ENCODE measurements at places on chromosomes 6 and 20.
A peak's percentile ranks its signal among the peaks of the same experiment; 100 is the strongest.

DNA sequence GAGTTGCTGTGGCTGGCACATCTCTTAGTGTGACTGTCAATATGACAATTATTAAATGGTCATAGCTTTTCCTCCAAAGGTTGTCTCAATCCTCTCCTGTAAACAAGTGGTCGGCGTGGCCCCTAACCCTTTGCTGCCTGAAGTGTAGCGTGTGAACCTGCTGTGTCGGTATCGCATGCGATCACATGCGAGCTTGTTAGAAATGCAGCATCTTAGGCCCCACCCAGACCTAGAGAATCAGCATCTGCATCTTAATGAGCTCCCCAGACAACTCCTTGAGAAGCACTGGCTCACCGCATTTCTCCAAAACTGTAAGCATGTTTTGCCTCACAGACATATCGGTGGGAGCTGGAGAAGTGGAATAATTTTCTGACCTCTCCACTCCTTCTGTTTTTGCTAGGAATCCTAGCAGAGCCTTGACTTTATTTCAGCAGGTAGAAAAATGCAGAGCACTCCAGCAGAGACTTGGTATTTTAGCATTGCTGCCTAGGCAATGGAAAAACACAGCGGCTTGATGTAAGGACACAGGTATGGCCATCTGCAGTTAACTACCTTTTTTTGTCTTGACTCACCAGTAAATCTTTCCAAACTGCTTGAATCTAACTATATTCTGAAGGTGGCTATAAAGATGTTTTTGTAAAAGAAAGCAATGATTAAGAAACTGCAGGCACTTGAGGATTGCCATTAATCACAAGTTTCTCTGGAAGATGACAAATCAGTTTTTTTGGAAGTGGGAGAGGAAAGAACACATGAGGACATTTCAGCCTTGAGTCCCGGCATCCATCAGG, 67.6 kb downstream of the PSMG4 start:
- no peaks in the 10 kb centered on the region for H3K27me3 ChIP-seq
- no peak overlapping the region for H3K27ac ChIP-seq
- H3K36me3 ChIP-seq, result peaks cover 1% of the 10 kb centered on the region

- no peak overlapping the region for H3K4me3 ChIP-seq
- H3K27me3 ChIP-seq, result no peaks in the 10 kb centered on the region
- DNase-seq, result no peak
- no peak overlapping the region for H3K27ac ChIP-seq
Measured at GRCh38 chr6:81995548-81996289, 243.2 kb upstream of the TENT5A start.

- no peaks in the 10 kb centered on the region for H3K27me3 ChIP-seq
- no peak overlapping the region for H3K27ac ChIP-seq
- H3K4me1 ChIP-seq, result no peaks in the 10 kb centered on the region
- no peak overlapping the region for H3K4me3 ChIP-seq
Measured at GRCh38 chr6:111798281-111798725, 74.9 kb downstream of the FYN start.

- H3K27ac ChIP-seq, result no peak overlapping the region
- no peaks in the 10 kb centered on the region for H3K36me3 ChIP-seq
- no peak overlapping the region for H3K4me3 ChIP-seq
- no peaks in the 10 kb centered on the region for H3K27me3 ChIP-seq
Measured at GRCh38 chr20:47379433-47380150, 23.1 kb upstream of the ZMYND8 start.

GRCh38 chr6:10556992-10557391, 35.8 kb downstream of the GCNT2 start:
- DNase-seq, result no peak
- H3K4me1 ChIP-seq, result peaks cover 4% of the 10 kb centered on the region
- no peaks in the 10 kb centered on the region for H3K36me3 ChIP-seq
- H3K27me3 ChIP-seq, result no peaks in the 10 kb centered on the region

DNA sequence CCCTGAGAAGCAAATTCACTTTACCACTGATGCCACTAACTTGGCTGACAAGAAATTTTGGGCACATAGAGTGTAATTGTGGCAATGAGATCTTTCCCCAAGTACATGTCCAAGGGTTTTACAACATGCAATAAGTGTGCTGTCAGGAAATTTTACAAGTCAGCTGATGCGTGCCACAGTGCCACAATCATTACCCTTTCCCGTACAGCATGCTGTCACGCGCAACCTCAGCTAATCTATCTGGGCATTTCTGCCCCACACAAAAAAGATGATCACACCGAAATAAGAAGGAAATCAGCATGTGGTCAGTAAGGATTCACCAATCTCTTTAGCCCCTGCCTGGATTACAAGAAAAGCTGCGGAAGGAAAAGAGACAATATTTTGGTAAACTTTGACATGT, 163.6 kb upstream of the PREP start:
- H3K4me3 ChIP-seq, result no peak overlapping the region
- no peak for DNase-seq
- H3K27ac ChIP-seq, result no peak overlapping the region
- H3K4me1 ChIP-seq, result no peaks in the 10 kb centered on the region
- H3K36me3 ChIP-seq, result no peaks in the 10 kb centered on the region

- no peak for DNase-seq
- no peak overlapping the region for H3K4me3 ChIP-seq
- no peaks in the 10 kb centered on the region for H3K27me3 ChIP-seq
- no peaks in the 10 kb centered on the region for H3K4me1 ChIP-seq
- H3K27ac ChIP-seq, result no peak overlapping the region
- H3K36me3 ChIP-seq, result peaks cover 2% of the 10 kb centered on the region
Measured at GRCh38 chr20:3924304-3925112, 35.3 kb downstream of the PANK2 start.

DNA sequence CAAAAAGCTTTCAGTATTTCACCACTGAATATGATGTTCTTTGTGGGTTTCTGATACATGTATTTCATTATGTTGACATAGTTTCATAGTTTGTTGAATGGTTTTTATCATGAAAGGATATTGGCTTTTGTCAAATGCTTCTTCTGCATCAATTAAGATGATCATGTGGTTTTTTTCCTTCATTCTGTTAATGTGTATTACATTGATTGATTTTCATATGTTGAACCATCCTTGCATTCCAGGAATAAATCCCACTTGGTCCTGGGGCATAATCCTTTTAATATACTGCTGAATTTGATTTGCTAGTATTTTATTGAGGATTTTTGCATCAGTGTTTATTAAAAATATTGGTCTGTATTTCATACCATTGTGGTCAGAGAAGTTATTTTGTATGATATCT, 70.9 kb upstream of the BHLHE23 start:
- peaks cover 4% of the 10 kb centered on the region for H3K27me3 ChIP-seq
- no peaks in the 10 kb centered on the region for H3K4me1 ChIP-seq
- H3K27ac ChIP-seq, result no peak overlapping the region

GRCh38 chr6:144119376-144119775, 24.0 kb upstream of the SF3B5 start:
- H3K4me1 ChIP-seq, result no peaks in the 10 kb centered on the region
- DNase-seq, result no peak
- no peaks in the 10 kb centered on the region for H3K36me3 ChIP-seq
- H3K27me3 ChIP-seq, result no peaks in the 10 kb centered on the region

- no peak overlapping the region for H3K4me3 ChIP-seq
- H3K27ac ChIP-seq, result peak overlapping the region; percentile 22
- no peaks in the 10 kb centered on the region for H3K4me1 ChIP-seq
- no peak for DNase-seq
- peaks cover 9% of the 10 kb centered on the region for H3K36me3 ChIP-seq
Measured at GRCh38 chr20:35490736-35491181, 35.4 kb downstream of the CEP250 start.

GRCh38 chr6:36219081-36219480, 22.5 kb downstream of the BRPF3 start:
- no peaks in the 10 kb centered on the region for H3K27me3 ChIP-seq
- DNase-seq, result no peak
- H3K4me1 ChIP-seq, result no peaks in the 10 kb centered on the region
- H3K4me3 ChIP-seq, result no peak overlapping the region
- H3K27ac ChIP-seq, result no peak overlapping the region

- H3K27me3 ChIP-seq, result no peaks in the 10 kb centered on the region
- no peak for DNase-seq
- no peaks in the 10 kb centered on the region for H3K4me1 ChIP-seq
- no peak overlapping the region for H3K27ac ChIP-seq
Measured at GRCh38 chr6:72283571-72283970, 338.3 kb upstream of the KCNQ5 start.

- H3K4me1 ChIP-seq, result no peaks in the 10 kb centered on the region
- no peak overlapping the region for H3K4me3 ChIP-seq
- no peak overlapping the region for H3K27ac ChIP-seq
- no peaks in the 10 kb centered on the region for H3K27me3 ChIP-seq
- no peaks in the 10 kb centered on the region for H3K36me3 ChIP-seq
Measured at GRCh38 chr6:9532621-9533557, 882.0 kb downstream of the TFAP2A start.

DNA sequence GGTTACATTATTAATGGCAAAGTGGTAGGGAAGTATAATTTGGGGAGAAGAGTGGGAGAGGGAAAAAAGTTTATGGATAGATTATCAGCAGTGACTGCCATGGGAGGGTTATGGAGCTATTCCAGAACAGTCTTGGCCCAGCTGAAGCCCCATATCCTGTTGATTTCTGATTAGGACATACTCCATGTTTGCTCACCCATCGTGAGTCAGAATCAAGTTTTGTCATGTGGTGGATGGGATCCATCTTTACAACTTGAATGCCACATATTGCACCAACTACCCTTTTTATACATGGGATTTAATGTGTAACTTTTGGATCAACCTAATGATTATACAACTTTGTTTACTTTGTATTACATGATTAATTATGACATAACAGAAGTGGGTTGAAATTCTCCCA, 217.0 kb downstream of the HAO1 start:
- no peak for DNase-seq
- H3K4me1 ChIP-seq, result no peaks in the 10 kb centered on the region
- no peaks in the 10 kb centered on the region for H3K36me3 ChIP-seq

DNA sequence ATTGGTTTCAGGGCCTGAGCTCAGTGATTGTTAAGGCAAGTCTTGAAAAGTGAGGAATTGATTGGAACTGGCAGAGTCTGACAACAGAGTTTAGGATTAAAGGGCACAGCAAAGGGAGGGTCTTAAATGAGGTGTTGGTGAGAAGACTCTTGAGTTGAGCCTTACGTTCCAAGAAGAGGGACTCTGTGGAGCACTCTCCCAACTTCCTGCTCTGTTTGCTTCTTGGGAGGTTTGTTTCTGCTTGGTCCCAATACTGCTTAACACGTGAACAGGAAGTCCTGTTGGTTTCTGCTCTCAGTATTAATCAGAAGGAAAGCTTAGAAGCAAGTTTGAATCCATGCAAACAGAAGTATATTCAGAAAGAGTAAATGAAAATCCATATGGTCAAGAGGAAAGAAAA, 15.6 kb upstream of the SYNDIG1 start:
- H3K27ac ChIP-seq, result no peak overlapping the region
- no peak for DNase-seq
- H3K4me1 ChIP-seq, result no peaks in the 10 kb centered on the region
- no peak overlapping the region for H3K4me3 ChIP-seq
- no peaks in the 10 kb centered on the region for H3K36me3 ChIP-seq
- H3K27me3 ChIP-seq, result no peaks in the 10 kb centered on the region

- H3K27ac ChIP-seq, result no peak overlapping the region
- DNase-seq, result peak; percentile 35
- no peaks in the 10 kb centered on the region for H3K4me1 ChIP-seq
- H3K36me3 ChIP-seq, result no peaks in the 10 kb centered on the region
Measured at GRCh38 chr6:89599727-89600126, 38.8 kb downstream of the LYRM2 start.

- H3K36me3 ChIP-seq, result peaks cover 8% of the 10 kb centered on the region
- no peak overlapping the region for H3K27ac ChIP-seq
- H3K4me3 ChIP-seq, result peak overlapping the region; percentile 21
- DNase-seq, result no peak
- H3K4me1 ChIP-seq, result peaks cover 1% of the 10 kb centered on the region
- no peaks in the 10 kb centered on the region for H3K27me3 ChIP-seq
Measured at GRCh38 chr20:3248167-3248992, 9.4 kb upstream of the SLC4A11 start.

GRCh38 chr20:6590891-6591637, 176.4 kb upstream of the BMP2 start:
- no peak for DNase-seq
- peaks cover 6% of the 10 kb centered on the region for H3K4me1 ChIP-seq
- H3K36me3 ChIP-seq, result no peaks in the 10 kb centered on the region
- H3K4me3 ChIP-seq, result no peak overlapping the region
- H3K27ac ChIP-seq, result no peak overlapping the region

DNA sequence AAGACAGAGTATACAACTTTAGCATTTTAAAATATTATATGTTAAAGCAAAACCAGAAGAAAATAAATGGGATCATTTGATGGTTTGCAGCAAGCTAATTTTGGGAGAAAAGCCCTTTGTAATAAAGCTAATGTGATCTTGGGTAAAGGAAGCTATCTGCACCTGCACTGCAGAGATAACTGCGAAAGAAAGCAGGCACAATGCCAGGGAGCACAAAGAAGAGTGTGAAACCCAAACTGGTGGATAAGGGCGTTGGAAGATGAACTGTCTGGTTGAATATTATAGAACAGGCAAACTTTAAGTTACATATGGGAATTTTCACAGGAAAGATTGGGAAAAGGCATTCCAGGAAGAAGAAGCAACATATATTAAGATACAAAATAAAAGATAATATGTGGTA, 179.2 kb upstream of the KHDRBS2 start:
- no peaks in the 10 kb centered on the region for H3K27me3 ChIP-seq
- no peak overlapping the region for H3K27ac ChIP-seq
- no peak for DNase-seq
- H3K36me3 ChIP-seq, result no peaks in the 10 kb centered on the region
- no peaks in the 10 kb centered on the region for H3K4me1 ChIP-seq

- H3K4me3 ChIP-seq, result no peak overlapping the region
- no peaks in the 10 kb centered on the region for H3K4me1 ChIP-seq
- DNase-seq, result no peak
- no peaks in the 10 kb centered on the region for H3K36me3 ChIP-seq
Measured at GRCh38 chr6:2826131-2826530, 15.5 kb downstream of the SERPINB1 start.

GRCh38 chr6:35494161-35494563, 2.7 kb downstream of the TEAD3 start:
- no peaks in the 10 kb centered on the region for H3K27me3 ChIP-seq
- H3K27ac ChIP-seq, result no peak overlapping the region
- no peak overlapping the region for H3K4me3 ChIP-seq
- peaks cover 9% of the 10 kb centered on the region for H3K4me1 ChIP-seq
- no peak for DNase-seq

GRCh38 chr20:43653966-43654365, 12.9 kb upstream of the MYBL2 start:
- no peaks in the 10 kb centered on the region for H3K4me1 ChIP-seq
- DNase-seq, result no peak
- no peaks in the 10 kb centered on the region for H3K36me3 ChIP-seq
- H3K4me3 ChIP-seq, result no peak overlapping the region

GRCh38 chr6:14674867-14675648, 557.5 kb downstream of the CD83 start:
- no peak overlapping the region for H3K4me3 ChIP-seq
- DNase-seq, result no peak
- no peaks in the 10 kb centered on the region for H3K4me1 ChIP-seq
- no peaks in the 10 kb centered on the region for H3K27me3 ChIP-seq
- no peaks in the 10 kb centered on the region for H3K36me3 ChIP-seq

Data from liver (tissue), 10 donors.